Eye (tissue), 1 donor: ENCODE measurements at places on chromosomes 2 and 18.

DNA sequence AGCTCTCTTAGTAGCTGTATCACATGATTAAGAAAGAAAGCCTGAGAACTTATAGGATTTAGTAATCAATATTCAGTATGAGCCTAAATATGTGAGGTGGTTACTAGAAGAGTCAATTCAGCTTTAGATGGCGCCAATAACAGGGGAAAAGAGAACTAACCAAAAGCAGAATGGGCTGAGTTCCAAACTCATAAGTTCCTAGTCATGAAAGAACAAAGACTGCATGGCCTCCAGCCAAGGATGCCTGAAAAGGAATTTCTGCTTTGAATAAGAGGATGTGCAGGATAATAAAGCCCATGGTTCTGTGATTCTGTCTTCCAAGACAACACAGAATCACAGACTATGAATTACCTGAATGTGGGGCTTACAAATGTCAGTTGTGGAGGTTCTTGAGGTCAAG, 196.5 kb downstream of the SATB2 start:
- DNase-seq, result peak; percentile 31

GRCh38 chr2:46184794-46185583, 112.2 kb upstream of the EPAS1 start:
- no peak for DNase-seq

GRCh38 chr2:211854832-211855231, 683.8 kb downstream of the ERBB4 start:
- DNase-seq, result no peak

DNA sequence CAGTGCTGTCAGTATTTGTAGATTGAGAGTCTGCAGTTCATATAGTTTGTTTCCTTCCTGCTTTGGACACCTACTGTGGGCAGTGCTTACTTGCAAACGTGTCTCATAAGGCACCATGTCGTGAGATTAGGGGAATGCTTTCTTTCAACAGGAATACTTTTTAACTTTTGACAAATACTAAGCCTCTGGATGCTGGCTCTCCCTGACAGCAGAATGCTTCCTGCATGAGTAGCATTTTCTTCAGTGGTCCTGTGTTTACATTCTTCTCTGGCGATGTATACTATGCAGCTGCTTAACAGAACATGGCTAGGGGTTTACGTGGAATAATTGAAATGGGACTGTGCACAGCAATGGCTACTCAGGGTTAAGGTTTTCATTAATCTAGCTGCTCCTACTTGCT, 807.5 kb downstream of the MBD2 start:
- no peak for DNase-seq

DNA sequence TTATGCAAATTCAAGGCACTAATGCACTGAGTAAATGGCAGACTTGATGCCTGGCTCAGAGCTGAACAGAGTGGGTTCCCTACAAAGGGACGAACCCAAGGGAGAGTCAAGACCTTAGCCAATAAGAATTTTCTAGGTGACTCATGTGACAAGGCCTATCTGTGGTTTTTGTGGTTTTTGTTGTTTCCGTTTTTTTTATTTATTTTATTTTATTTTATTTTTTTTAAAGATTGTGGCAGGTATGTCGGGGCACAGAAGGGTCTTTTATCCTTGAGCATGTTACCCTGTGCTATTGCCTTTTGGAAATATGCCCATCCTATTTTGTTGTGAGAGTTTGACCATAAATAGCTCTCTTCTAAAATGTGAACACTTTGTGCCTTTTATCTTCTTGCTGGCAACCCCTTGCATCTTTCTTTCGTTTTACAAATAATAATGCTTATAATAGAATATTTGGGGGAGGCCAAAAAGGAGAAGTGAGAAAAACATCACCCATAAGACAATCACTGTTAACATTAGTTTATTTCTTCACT, 113.4 kb upstream of the AQP4 start:
- no peak for DNase-seq

GRCh38 chr2:74031959-74032287, 47.2 kb downstream of the TET3 start:
- no peak for DNase-seq

DNA sequence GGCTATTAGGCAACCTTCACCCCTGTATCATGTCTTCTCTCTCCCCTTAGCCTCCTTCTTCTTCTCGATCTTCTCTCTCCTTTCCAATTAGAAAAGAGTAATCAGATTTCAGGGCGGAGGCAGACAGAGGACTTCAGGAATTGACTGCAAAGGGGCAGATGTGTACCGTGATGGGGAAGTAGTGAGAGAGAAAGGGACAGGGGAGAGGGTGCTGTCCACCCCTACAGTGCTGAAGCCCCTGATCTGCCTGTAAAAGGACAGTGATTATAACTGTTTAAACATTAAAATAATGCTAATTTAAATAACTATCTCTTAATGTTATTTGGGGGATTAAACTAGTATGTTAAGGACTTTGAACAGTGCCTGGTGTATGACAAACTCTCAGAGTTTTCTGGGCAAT, 178.5 kb downstream of the ACTR3 start:
- peak; percentile 30 for DNase-seq

- DNase-seq, result no peak
These were observed 206.2 kb upstream of the SKOR2 start for GRCh38 chr18:47457614-47458013.
